ENCODE measurements at places on chromosomes 12 and 14.
A peak's percentile ranks its signal among the peaks of the same experiment; 100 is the strongest.

- no peak for DNase-seq
Measured at GRCh38 chr14:101776344-101776743, 14.8 kb downstream of the PPP2R5C start.

GRCh38 chr12:107684990-107685359 lies 624 bp upstream of the PWP1 start:
- DNase-seq: peak; percentile 74

DNA sequence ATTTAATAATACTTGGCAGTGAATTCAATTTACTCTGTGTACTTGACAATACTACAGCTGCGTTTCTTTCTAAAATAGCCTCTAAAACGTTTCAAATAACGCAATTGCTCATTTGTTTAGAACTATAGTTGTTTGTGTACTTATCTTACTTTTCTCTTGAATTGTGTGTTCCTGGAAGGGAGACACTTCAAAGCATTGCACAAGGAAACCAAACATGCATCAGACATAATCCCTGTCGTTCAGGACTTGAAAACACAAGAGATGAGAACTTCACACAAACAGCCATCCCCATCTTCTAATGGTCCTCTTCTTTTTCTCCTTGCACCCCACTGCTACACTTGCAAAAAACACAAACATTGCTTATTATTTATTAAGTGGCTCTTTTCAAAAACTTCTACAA lies 38.5 kb downstream of the PTGER2 start:
- DNase-seq: no peak

- no peak for DNase-seq
Measured at GRCh38 chr12:44381341-44381740, 494.8 kb downstream of the NELL2 start.

- DNase-seq: peak; percentile 24
Measured at GRCh38 chr12:59808317-59808910, 212.6 kb downstream of the SLC16A7 start.

DNA sequence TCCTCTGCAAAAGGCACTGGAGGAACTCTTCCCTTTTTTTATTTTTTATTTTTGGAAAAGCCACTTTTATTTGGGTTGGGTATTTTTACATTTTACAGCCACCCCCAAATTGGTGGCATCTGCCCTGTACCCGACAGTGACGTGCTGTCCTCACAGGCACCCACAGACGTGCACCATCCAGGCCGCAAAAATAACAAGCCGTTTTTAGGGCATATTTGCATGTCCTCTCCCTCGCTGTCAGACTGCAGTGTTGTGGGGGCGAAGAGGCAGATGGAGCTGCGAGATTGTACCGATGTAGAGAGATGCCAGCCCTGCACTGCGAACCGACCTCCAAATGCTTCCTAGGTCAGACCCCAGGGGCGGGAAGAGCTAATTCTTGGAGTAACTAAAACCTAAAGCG lies 12.2 kb downstream of the JDP2 start:
- DNase-seq: no peak

GRCh38 chr12:48933664-48934311 lies 8.5 kb upstream of the FKBP11 start:
- DNase-seq: no peak

DNA sequence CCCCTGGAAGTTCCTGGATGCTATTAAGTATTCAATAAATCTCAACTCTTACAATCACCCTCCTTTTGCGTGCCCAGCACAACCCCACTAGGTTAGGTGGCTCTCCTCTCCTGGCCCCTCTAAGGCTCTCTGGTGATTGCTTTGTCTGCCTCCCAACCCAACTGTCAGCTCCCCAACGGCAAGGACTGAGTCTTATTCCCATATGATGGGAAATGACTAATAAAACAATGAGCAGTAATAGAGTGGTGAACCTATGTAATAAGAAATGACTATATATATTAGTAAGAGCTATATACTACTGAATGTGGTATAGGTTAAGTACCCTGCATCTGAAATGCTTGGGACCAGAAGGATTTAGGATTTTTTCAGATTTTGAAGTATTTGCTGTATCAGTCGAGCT lies 8.1 kb downstream of the APPL2 start:
- DNase-seq: no peak

DNA sequence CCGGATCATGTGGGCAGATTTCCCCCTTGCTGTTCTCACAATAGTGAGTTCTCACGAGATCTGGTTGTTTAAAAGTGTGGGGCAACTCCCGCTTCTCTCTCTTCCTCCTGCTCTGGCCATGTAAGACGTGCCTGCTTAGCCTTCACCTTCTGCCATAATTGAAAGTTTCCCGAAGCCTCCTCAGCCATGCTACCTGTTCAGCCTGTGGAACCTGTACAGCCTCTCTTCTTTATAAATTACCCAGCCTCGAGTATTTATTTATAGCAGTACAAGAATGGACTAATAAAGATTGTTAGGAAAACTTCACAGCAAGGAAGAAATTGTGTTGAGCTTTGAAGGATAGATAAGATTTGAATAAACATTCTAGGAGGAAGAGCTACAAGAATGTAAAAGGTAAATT lies 52.1 kb downstream of the KDM5A start:
- no peak for DNase-seq

GRCh38 chr12:57893431-57894353 lies 47.2 kb upstream of the CTDSP2 start:
- DNase-seq: peak; percentile 38

GRCh38 chr14:52069307-52070050 lies 620 bp upstream of the NID2 start:
- DNase-seq: no peak

DNA sequence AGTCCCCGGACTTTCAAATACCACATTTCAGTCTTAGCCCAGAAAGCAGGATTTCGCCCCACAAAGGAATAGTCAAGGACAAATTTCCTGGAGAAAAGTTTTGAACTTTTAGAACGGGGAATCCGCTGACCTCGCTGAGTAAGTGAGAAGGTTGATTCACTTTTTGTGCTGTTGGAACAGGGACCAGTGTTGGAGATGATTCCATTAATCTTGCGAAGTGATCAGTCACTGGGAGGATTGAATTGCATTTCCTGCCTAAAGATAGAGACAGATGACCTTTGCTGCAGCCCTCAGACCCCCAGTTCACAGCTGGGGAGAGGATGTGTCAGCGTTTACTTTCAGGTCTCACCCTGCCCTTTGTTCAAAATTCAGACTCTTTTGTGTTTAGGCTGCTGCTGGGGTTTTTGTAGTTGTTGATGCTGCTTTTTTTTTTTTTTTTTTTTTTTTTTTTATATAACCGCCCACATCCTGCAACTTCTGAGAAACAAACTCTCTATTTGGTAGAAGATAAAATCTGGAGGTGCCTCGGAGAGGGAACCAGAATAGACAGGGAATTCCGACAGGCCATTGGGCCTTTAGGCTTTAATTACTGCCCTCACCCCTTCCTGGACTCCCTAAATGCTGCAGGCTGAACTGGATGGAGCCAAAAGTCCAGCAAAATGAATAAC lies 9.8 kb upstream of the KDM2B start:
- DNase-seq: no peak

- DNase-seq: no peak
Measured at GRCh38 chr12:68957273-68957672, 24.3 kb upstream of the CPM start.

DNA sequence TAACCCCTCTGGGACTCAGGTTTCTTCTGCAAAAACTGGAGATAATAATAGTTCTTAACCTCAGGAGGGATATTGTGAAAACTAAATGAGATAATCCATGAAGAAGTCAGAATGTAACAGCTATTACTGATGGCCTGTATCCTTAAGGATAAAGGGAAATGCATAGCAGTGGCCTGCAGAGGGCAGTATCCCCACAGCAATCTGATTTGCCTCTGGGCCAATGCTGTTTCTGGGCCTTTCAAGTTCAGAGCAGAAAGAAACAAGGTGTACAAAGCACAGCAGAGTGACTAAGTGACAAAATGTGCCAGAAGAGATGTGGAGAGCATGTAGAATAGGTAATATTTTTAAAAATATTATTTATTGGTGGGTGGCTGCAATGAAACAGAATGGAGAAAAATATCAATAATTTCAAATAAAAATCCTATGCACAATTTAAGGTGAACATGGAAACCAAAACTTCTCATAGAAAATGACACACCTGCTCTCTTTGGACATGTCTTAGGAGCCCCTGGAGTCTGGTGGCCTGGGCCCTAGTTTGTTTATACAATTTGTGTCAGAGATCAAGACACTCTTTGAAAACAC lies 90.3 kb downstream of the C12orf75 start:
- peak; percentile 41 for DNase-seq

DNA sequence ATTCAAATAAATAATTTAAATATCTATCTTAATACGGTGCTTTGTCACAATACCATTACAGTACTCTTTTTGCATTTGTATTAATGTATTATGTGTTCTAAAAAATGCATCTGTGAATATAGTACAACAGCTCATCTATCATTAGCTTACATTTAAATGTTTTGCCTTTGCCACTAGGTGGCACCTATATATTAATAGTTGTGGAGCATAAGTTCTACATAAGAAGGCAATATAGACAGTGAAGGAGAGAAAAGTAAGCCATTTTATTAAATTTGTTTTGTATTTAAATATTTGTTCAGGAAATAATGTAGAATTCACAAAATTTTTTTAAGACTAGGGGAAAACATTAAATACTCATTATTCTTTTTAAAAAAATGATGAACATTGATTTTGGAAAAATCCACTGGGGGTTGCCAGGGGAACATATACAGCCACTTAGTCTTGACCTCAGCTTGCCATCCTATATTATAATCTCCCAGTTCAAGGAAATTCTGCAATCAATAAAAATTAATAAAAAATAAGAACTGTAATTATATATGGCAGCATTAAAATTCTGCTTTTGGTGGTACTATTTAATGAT lies 9.8 kb downstream of the CCER1 start:
- no peak for DNase-seq

- no peak for DNase-seq
Measured at GRCh38 chr12:114396869-114397719, 8.8 kb downstream of the TBX5 start.

DNA sequence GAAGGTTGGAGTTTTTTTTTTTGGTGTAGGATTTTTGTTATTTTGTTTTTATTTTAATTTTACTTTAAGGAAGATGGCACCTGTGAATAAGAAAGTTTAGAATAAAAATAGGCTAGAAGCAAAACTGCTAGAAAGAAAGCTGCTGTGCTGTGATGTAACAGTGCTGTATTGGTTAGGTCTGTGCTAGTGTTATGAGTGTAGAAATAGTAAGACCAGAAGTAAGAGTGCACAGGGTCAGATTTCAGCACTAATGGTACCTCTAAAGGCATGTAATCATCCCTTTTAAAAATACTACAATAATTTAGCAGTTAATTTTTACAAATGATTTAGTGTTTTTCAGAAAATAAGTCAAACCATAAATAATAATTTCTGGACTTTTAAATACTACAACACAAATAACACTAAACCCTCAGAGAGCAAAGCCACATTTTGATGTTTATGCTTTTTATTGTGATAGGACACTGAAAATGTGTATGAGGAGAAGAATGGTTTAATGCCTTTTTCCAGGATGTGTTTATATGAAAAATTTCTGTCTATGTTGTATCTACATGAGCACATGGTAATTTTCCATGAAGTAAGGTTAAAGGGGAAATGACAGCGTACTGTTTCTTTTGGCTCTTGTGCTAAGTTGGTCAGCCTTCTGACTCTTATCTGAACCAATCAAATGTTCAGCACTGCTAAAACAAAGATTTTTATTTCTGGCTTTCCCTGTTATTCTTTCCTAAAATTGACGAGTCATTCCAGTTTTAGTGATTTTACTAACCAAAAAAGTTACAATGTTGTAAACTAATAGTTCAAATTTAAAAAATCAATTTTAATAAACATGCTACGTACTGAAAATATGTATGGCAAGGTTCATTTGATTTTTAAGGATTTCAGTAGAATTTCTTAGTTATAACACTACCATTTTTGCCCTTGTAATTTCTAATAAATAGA lies 96.1 kb downstream of the PPHLN1 start:
- DNase-seq: no peak

DNA sequence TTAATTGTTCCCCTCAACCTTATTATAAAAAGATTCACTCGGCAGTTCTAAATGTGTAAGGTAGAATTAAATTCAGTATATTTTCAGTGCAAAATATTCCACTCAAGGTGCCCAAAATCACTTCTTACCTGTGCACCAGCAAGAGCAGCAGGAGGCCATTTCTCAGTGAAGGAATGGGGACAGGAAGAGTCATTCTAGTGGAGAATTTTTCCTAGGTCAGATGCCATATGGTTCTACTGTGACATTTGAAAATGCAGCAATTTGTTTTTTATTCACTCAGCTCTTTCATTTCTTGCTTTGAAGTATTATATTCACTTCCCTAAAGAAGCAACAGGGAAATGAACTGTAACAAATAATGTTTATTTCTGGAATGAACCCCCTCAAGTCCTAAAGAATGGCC lies 264.0 kb upstream of the SYT1 start:
- no peak for DNase-seq

GRCh38 chr12:1946296-1946695 lies 27.8 kb upstream of the CACNA2D4 start:
- no peak for DNase-seq

- no peak for DNase-seq
Measured at GRCh38 chr14:100731011-100731670, 4.4 kb downstream of the DLK1 start.

DNA sequence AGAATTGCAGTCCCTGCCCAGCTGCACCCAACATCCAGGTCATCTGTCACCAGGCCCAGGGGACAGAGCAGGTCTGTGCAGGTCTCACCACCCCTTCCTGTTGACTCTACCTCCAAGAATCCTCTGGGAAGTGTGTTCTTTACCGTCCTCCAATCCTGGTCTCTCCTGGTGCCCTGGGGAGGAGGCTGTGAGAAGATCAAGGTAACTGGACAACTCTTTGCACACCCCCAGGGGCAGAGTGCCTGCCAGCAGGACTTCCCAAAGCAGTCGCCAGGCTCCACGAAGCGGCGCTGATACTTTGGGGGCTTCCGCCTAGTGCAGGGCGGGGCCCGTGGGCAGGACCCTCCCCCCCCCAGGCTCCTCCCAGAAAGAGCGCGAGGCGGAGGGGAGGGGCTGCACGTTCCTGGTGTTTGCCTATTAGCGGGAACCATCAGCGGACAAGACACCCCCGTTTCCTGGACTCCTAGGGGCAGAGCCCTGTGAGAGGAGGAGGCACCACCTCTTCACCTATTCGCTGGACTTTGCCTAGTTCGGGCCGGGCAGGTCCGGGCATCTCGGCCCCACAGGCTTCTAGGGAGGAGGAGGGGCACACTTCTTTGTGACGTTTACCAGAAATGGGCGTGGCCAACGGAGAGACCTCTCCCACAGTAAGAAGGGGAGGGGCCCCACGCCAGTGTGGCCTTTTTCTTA lies 918.0 kb downstream of the AACS start:
- DNase-seq: peak; percentile 9

DNA sequence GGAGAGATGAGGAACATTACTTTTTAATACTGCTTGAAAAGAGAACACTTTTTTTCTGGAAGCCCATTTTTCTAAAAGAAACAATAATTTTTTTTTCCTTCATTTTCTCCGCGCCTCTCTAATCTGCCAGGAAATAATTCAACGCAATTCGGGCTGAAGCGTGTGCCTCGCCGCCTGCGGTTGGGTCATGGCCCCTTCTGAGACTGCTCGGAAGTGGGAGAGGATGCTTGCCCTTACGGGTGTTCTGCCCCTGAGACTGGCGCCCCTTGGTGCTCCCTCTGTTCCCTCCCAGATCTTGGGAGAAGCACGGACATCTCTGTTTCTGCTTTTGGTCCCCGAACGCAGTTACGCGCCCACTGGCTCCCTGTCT lies 332 bp upstream of the TBC1D30 start:
- no peak for DNase-seq

Data from HuH-7.5 (cell line).